HEK293T (cell line): ENCODE measurements at places on chromosomes 2 and 18.

- no peak for DNase-seq
Observed at GRCh38 chr2:45588158-45588829, 22.8 kb downstream of the SRBD1 start.

- no peak for DNase-seq
Observed at GRCh38 chr2:230671117-230671516, 41.5 kb upstream of the CAB39 start.

- DNase-seq, result peak; percentile 79
Observed at GRCh38 chr2:238158509-238159070, at the start of gene ERFE. Gene ERFE (plus strand): TSS chr2:238158970. CDS start chr2:238159008, 38 bp downstream.

- DNase-seq, result no peak
Observed at GRCh38 chr2:128290356-128290755, 28.3 kb downstream of the HS6ST1 start.

GRCh38 chr2:105442056-105442455 lies 43.2 kb upstream of the FHL2 start:
- no peak for DNase-seq

DNA sequence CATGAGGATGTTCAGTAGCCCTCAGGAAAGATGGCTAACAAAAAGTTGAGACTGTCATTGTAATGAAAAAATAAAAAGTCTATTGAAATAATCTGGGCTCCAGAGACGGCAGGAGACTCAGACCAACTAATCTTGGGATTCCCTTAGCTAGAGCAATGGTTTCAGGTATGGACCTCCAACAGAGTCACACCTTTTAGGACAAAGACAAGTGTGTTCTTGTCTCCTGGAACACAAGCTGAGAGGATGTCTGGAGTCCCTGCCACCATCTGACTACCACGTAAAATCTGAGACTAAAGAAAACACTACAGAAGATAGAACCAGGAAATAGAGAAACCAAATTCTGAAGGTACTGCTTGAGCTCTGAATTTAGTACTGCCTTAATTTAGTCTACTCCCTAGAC lies 103.3 kb upstream of the RBBP8 start:
- DNase-seq, result no peak

DNA sequence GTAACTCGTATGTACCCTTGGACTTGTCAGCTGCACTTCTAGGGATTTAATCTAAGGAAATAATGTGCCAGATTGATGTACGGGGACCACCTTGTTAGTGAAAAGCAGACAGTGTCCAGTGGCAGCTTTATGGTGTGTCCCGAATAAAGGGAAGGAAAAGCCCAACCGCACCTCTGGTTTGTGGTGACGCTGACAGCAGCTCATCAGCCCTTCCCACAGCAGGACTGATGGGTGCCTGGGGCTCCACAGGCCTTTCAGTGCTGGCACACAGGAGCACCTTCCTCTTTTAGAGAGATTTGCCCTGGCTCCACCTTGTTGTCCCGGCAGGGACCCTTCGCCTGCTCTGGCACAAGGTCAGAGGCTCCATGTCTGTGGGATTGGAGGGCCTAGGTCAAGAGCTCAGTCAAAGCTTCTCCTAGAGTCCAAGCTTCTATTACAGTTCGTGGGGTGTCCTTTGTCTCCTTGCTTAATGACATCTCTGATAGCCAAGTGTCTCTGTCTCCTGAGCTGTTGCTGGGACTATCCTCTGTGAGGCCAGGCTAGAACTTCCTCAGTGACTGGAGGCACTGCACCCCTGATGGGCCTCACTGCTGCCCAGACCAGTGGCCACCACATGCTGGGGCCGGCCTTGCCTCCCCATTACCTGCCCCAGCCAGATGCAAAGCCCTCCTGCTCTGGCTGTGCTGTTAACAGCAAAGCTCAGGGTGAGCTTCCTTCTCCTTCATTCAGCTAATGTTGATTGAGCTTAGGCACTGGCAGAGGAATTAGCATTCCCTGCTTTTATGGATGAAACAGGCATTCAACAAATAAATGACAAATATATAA lies 33.0 kb upstream of the SCLY start:
- no peak for DNase-seq

DNA sequence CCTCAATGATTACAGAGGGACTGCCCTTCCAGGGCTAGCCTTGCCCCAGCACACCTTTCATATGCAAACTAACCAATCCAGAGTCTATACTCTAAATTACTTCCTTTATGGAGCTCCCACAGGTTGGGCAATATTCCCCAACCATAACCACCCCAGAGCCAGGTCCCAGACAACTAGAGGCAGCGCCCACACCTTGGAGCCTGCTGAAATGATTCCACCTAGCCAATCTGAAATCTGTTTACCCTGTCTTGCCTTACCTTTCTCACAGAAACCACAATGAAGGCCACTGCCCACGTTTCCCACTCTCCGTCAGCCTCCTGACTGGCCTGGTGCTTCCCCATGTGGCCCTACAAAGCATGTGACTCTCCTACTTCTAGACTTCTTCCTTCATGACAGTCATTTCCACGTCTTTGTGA lies 62.0 kb downstream of the REEP1 start:
- DNase-seq, result no peak

- DNase-seq, result no peak
Observed at GRCh38 chr2:177053038-177053437, 159.6 kb upstream of the HNRNPA3 start.

GRCh38 chr2:71888751-71889445 lies 258.8 kb downstream of the CYP26B1 start:
- DNase-seq, result no peak

GRCh38 chr2:161780881-161781280 lies 156.7 kb downstream of the SLC4A10 start:
- DNase-seq, result no peak

DNA sequence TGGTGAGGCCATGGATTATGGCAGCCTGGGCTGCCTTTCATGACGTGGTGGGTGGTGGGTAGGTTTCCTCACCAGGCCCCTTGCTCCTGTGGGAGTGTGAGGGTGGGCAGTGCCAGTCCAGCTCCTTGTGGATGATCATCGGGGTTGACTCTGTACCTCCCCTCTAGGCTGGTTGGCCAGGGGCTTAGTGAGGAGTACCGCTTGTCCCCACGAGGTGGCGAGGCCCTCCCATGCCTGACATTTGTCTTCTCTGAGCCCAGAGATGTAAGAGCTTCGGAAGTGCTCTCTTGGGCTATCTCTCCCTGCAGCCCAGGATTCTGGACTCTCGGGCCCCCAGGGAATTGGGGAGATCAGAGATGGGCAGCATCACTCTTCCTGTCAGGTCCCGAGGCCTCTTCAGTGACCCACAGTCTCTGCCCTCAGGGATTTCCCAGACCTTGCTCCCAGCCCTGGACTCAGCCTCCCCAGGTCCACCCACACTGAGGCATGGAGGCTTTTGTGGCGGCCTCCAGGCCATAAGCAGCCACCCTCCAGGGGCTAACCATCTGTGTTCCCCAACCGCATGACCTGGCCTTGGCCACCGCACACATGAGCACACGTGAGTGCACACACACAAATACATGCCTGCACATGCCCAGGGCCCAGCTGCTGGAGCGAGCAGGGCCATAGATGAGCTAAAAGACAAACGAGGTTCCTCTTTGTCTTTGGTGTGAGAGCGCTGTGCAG lies 6.5 kb downstream of the SPR start:
- peak; percentile 75 for DNase-seq

- DNase-seq, result no peak
Observed at GRCh38 chr2:218223046-218223445, 6.1 kb downstream of the ARPC2 start.

DNA sequence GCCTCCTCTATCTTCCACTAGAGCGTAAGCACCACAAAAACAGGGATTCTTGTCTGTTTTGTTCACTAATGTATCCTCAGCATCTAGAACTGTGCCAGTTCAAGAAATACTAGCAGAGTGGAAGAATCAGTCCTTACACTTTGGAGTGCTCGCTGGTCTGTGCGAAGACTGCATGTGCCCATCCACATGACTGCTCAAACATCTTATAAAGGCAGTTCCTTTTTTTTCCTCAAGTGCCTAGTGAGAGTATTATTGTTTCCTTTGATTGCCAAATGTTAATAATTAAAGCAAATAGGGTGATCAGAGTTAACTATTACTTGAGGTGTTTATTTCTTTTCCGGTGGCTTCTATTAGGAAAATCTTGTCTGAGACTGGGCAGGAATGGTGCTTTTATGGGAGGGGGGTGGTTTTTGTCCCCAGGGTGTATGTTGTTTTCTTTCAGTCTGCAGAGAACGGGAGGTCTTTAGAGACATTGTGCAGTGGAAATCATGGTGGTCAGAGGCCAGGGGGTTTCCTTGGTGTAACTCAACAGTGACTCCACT lies 45.6 kb upstream of the ITGB6 start:
- DNase-seq, result no peak

DNA sequence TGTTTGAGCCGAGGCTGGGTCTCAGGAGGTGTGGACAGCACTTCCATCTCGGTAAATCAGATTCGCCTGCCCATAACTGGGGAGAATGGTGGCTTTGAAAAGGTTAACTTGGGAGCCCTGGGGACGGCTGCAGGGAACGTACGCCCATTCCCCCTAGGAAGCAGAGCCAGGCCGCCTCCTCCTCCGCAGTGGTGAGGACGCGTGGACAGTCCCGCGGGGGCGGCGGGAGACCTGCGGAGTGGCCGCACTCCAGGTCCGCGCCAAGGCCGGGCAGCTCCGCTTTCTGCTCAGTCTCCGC lies 845 bp upstream of the MYCN start:
- DNase-seq, result peak; percentile 67

DNA sequence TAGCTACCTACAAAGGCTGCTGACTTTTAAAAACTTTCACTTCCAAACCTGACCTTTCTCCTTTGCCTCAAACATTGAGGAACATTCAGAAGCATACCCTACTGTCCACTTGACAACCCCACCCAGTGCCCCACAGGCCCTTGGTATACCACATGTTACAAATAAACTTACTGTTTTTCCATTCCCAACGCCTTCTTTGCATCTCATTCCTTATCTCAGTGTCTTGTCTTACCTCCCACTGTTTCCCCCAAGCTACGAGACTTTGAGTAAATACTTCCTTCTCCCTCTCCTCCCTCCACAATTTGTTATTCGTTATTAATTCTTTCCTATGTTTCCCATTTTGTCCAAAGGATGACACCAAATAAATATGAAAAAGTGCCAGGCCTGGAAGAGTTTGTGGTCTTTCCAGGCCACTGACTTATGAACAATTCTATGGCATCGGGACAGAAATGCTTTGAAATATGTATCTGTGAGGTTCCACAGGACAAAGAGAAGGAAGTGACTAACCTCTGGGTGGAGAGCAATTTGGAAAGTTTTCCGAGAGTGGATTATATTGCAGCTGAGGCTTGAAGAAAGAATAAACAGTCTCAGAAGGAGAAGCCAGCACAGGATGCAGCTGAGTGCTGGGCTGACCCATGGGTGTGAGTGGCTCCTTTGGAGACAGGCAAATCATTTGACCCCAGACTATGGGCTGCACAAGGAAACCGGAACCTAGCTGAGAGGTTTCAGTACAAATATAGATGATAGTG lies 409.0 kb downstream of the LPIN1 start:
- DNase-seq, result no peak

GRCh38 chr2:98177286-98177685 lies 90.3 kb downstream of the VWA3B start:
- no peak for DNase-seq

GRCh38 chr18:31511098-31511497 lies 13.1 kb downstream of the DSG2 start:
- peak; percentile 40 for DNase-seq

- no peak for DNase-seq
Observed at GRCh38 chr2:218970894-218971293, 11.4 kb downstream of the CDK5R2 start.

DNA sequence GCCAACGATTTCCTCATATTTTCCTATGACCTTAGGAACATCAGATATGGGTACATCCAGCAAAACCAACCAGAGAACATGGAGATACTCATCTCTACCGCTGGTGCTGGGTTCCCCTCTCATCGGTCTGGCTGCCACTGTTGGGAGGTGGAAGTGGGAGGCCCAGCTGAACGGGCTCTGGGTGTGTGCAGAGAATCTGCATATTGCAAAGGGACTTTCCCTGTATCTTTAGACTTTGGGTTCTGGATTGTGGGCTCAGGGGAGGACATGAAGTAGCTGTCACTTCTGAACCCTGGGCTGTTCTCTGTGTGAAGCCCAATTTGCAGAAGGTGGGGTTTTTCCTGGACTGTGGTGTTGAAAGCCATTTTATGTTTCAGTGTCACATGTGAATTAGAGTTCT lies 30.0 kb downstream of the RAPGEF4 start:
- no peak for DNase-seq

- peak; percentile 51 for DNase-seq
Observed at GRCh38 chr2:190088917-190089316, 26.4 kb upstream of the MSTN start.

- no peak for DNase-seq
Observed at GRCh38 chr2:169716938-169717690, 16.5 kb upstream of the KLHL23 start.

- DNase-seq, result no peak
Observed at GRCh38 chr2:232527905-232528470, 2.0 kb downstream of the CHRND start.

DNA sequence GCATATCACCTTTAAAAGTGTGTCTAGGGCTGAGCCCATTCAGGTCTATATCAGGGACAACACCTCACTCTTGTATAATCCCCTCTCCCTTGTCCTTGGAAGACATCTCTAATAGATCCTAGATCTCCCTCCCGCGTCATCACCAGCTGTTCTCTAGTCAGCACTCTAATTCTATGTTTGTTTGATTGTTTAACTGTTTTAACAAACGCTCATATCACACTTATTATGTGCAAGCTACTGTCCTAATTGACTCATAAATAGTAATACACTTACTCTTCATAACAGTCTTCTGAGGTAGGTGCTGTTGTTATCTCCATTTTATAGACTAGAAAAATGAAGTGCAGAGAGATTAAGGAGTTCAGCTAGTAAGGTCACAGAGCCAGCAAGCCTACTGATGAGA lies 1.6 kb upstream of the ERMN start:
- no peak for DNase-seq

DNA sequence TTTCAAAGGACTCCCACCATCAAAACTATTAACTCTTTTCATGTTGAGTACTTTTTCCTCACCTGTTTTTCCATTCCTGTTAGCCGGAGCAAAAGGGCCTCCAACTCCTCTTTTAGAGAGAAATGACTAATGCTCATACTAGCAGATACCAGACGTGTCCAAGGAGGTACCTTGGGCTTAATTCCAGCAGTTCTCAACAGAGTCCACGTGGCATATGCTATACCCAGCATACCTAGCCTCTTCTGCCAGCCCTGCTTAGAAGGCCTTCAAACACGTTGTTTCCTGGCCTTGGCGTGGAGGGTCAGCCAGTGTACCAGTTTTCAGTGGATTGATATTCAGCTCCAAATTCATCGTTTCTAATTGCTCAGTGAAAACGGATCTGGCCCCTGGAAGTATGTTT lies 123.9 kb downstream of the MGAT5 start:
- DNase-seq, result no peak

GRCh38 chr2:218047536-218048225 lies 21.4 kb upstream of the RUFY4 start:
- DNase-seq, result no peak

DNA sequence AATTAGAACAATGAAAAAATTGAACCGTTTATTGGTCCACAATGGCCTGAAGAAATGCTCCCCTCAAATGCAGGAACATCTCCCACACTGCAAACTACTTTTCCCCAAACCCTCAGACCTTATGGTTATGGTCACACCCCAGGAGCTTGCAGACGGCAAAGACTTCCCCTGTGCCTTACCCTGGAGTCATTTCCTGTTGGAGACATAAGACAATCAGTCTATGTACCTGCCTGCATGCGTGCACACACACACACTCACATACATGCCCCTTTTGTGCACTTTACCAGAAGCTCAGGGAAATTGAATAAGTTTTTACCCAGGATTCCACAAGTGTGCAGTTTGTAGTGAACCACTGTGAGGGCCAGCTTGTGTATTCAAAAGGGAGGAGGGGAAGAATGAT lies 281.9 kb upstream of the CELF4 start:
- DNase-seq, result no peak
